Stimulated activated naive CD8-positive, alpha-beta T cell treated with anti-CD3 and anti-CD28 coated beads, Interleukin-15, amount 100 ng/mL, for 72 hours (primary cell): ENCODE measurements at places on chromosomes 11 and 22.
A peak's percentile ranks its signal among the peaks of the same experiment; 100 is the strongest.

- DNase-seq: no peak
Observed at GRCh38 chr11:116059919-116060318, 555.7 kb upstream of the CADM1 start.

DNA sequence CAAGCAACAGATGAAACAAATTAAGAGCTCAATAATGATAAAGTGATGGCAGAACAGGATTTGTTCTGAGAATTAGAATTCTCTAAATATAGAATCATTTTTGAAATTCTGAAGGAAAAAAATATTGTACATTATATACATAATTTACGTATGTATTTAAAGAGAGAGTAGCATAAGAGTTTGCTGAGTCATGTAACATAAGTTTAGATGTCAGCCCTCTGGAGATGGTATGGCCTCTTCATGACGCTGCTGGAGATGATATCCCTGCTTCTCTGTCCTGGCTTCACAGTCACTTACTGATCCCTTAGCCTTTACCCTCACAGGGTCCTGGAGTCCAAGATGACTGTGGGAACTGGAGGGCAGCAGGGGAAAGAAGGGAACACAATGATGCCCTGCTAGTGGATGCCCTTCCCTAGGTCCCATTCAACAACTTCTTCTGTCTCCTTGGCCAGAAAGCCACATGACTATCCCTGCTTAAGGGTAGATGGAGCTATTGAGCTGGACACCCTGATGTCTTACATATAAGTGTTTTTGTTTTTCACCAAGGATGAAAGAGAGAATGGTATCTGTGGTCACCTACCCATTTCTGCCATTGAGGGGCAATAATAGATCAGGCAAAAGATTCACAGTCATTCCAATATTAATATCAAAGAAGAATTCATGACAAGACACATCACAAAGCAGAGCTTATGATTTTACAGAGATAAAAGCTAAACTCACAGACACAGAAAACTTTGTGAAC lies 753.1 kb downstream of the TBC1D22A start:
- no peak for DNase-seq

DNA sequence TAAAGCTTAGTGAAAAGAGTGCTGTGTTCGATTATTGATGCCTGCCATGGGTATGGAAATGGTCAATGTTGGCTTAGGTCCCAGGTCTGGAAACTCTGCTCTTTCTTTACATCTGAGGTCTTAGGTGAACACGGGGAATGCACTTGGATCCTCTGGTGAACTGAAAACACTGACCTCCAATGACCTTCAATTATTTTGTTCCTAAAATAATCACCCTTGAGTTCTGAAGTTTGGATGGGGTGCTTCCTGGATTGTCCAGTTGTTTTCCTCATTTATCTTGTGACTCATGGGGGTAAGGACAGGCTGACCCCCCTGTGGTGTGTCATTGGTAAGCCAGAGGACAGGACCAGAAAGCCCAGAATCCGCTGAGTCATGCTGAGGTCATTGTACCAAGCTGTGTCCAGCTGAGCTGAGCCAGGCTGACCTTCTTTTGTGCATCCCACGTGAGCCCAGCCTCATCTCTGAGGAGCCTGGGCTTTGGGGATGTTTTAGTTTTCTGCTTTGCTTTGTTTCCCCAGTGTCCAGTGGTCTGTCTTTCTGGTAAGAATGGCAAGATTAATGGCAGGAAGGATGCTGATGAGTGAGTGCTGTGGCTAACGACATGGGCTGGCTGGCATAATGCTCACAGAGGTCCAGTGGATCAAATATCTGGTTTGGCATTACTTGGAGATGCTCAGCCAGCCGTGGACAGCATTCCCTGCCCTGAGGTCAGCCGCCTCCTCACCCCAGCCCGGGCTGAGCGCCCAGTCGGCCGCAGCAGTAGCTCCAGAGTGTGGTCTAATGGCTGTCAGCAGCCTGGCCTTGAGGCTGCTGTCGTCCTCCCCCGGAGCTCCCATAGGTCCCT lies 35.6 kb downstream of the AMPD3 start:
- no peak for DNase-seq

GRCh38 chr11:65891219-65892136 lies 1.0 kb downstream of the CCDC85B start:
- DNase-seq: peak; percentile 36

DNA sequence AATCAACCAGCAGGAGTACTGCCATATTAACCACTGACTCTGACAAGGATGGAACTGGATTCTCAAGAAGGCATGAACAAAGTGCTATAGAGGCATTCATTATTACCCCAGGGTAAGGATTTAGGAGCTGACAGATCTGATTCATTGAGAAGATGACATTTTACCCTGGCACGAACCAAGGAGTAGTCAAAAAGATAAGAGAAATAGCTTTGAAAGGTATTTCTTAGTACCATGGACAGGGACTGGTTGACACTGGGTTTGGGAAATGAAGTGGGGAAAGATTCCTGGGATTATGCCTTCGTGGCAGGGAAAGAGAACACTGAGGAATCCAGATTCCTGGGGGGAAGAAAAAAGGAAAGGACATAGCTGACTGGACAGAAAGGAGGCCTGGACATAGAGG lies 5.1 kb upstream of the SAAL1 start:
- DNase-seq: no peak

- DNase-seq: no peak
Observed at GRCh38 chr11:105226091-105226490, 86.5 kb upstream of the CARD18 start.

GRCh38 chr22:19477321-19478044 lies 1.5 kb downstream of the UFD1 start:
- DNase-seq: no peak

GRCh38 chr11:20131788-20132666 lies 28.2 kb downstream of the DBX1 start:
- peak; percentile 48 for DNase-seq

- no peak for DNase-seq
Observed at GRCh38 chr11:9569588-9570164, 3.8 kb upstream of the WEE1 start.

- no peak for DNase-seq
Observed at GRCh38 chr11:11022125-11022730, 164.4 kb upstream of the ZBED5 start.

DNA sequence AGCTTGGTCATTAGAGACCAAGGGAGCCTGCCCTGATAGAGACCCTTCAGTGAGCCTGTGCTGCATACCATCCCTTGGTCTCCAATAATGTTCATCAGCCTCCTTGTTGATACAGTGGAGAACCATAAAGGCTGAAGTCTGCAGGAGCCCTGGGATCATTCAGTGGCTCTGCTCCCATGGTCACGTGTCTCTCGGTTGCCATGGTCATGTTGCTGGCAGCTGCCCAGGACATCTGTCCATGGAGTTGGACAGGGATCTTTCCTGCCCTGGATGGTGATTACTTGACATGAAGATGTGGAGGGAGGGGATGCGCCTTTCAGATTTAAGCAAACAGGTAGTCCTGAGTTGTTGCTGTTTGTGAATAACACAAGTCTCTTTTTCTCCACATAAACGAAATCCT lies 38.2 kb downstream of the CYB5R2 start:
- no peak for DNase-seq

DNA sequence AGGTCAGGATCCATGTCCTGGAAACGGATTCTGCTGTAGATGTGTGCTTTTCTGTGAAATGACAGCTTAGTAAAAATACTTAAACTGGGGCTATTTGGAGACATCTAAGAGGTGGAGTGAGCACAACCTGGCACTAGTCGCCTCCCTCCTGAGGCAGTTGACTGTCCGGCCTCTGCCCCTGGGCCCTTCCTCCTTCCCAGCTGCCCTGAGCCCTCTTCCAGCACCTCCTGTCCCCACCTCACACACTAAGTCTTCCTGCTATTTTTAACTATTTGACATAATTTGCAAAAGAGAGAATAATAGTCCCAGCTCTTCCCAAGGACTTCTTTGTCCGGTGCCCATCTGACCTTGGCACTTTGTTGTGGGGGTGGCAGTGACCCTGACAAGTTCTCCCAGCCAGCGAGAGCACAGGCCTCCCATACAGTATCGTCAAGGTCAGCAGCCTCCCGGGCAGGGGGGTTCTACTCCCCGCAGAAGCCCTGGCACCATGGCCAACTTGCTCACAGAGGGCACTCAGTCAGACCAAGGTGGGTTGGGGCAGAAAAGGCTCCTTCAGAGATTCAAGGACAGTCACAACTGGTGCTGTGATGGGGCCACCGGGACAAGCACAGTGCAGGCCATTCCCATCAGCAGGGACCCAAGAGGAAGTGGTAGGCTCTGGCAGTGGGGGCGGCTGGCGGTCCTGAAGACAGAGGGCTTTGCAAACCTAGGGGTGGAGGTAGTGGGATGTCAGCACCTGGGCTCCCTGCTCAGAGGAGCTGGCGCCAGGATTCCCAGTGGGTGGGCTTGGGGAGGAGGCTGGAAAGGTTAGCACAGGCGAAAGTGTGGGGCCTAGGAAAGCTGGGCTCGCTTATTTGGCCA lies 5.5 kb upstream of the NEAT1 start:
- DNase-seq: peak; percentile 57

- DNase-seq: peak; percentile 4
Observed at GRCh38 chr11:93330446-93330984, at the start of gene DEUP1. Gene DEUP1 (plus strand): TSS chr11:93330742. CDS start chr11:93332260, 1,518 bp downstream.

- DNase-seq: no peak
Observed at GRCh38 chr11:10331548-10332289, 26.8 kb downstream of the ADM start.

DNA sequence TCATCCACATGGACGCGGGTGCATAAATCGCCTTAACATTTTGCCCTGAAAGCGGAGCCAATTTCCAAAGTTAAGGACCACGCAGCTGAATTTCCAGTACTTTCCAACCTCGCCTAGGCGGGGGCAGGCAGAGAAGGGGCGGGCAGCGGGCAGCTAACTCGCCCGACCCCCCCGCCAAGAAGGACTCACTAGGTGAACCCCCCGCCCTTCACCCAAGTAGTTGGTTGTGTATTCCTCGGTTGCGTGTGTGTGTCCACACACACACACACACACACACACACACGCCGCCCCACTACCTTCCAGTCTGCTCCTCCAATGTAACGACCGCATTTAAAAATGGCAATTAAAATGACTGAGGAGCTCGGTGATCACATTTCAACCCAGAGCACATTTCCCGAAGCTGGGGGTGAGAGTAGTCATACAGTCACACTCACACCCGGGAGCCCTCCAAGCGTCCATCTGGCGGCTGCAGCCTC lies 1.4 kb downstream of the TENM4 start:
- no peak for DNase-seq

GRCh38 chr22:43315687-43316217 lies 27.4 kb downstream of the SCUBE1 start:
- no peak for DNase-seq

GRCh38 chr11:13277768-13278608 lies at the start of gene BMAL1:
Gene BMAL1 (plus strand): TSS chr11:13277790. CDS start chr11:13354309, 76,519 bp downstream.
- DNase-seq: peak; percentile 62

DNA sequence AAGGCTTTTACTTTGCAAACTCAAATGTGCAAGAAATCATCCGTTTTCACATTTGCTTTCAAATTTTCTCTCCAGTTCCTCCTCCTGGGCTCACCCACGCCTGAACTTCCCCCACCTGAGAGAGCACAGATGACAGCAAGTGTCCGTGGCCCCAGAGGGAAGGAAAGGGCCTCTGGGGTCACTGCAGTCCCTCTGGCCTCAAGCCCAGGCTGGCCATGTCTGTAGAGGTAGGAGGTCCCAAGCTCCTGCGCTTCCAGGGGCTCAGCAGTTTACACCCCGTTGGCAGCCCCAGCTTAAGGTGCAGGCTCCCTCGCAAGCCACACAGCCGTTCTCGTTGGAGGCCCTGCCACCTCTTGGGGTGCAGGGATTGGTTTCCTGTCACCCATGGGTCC lies 40.5 kb upstream of the PRDM11 start:
- no peak for DNase-seq

GRCh38 chr22:36807627-36808026 lies 9.2 kb downstream of the PVALB start:
- no peak for DNase-seq

- no peak for DNase-seq
Observed at GRCh38 chr11:34826384-34826726, 89.8 kb downstream of the APIP start.

DNA sequence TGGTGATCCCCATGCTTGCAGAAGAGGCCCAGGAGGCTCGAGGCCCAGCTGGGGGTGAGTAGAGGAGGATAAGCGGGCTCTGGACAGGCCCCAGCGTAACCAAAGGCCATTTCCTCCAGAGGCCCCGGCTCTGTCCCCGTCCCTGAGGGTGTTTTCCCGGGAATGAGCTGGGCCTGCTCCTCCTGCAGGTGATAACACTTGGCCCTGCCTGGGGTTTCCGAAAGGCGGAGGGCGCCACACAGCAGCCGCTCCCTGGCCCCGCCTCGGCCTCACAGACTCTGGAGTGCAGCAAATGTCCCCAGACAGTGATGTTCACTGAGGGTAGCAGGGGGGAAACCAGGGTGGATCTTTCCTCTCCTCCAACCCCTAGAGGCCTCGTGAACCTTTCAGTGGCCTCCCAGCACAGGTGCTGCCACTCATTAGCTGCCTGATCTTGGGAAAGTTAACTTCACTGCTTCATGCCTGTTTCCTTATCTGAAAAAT lies 10.5 kb upstream of the MGAT3 start:
- DNase-seq: no peak

DNA sequence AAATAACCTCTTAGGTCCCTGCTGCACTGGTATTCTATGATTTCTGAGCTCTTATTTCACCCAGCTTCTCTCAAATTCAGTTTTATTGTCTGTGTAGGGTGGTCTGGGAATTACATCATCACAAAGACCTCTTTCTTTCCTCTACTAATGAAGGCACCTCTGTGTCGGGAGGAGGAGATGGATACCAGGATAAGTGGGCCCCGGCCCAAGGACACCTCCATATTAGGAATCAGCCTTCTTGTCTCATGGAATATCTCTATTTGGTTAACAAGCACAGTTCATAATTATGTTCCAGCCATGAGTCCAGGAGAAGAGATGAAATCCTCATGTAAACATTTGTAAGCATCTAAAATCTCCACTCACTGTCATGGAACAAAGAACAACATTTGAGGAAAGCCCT lies 9.4 kb downstream of the PARVA start:
- no peak for DNase-seq

DNA sequence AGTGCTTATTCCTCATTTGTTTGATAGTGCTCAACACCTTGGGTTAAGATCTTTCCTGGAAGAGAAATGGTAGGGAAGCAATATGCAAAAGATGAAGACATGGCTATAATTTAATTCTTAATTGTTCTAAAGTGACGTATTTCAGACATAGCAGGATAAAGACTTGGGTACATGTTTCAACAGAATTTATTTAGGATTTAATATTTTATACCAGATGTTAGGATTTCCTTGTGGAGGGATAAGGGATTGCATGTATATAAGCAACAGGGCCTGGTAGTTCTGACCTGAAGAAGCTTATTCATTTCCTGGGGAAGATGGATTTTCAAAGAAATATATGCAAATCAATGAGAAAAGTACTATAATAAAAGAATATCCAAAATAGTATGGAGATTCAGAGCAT lies 163.8 kb downstream of the FAT3 start:
- DNase-seq: no peak

GRCh38 chr11:65485920-65486219 lies 13.0 kb upstream of the MALAT1 start:
- no peak for DNase-seq

- no peak for DNase-seq
Observed at GRCh38 chr11:75387736-75388294, 11.5 kb upstream of the RPS3 start.

- no peak for DNase-seq
Observed at GRCh38 chr11:43238341-43238740, 73.5 kb upstream of the API5 start.

- DNase-seq: no peak
Observed at GRCh38 chr11:92098172-92098571, 126.4 kb upstream of the FAT3 start.
